ENCODE measurements at places on chromosomes 4 and X. TPM values are rescaled to one million over a fixed set of nuclear protein-coding genes. Genes with fewer than 3 reads are reported as not detected.

Gene CENPVL2
- 2.8 TPM for total RNA-seq

Gene SNCA
- 8.5 TPM for total RNA-seq

Gene C4orf50
- total RNA-seq = 0.17 TPM

Gene MAD2L1
- 87.2 TPM for total RNA-seq

Gene FGB
- not detected for total RNA-seq

Gene MAGEA2
- total RNA-seq = 0.22 TPM

Gene GAGE1
- not detected for total RNA-seq

Gene THAP9
- 14.8 TPM for total RNA-seq

Gene HTN3
- total RNA-seq = not detected

Gene HMGN5
- total RNA-seq = 13.0 TPM

Gene PAK3
- 7.8 TPM for total RNA-seq

Gene PPARGC1A
- 1.2 TPM for total RNA-seq

Measured in H9 (cell line).